ENCODE measurements at places on chromosomes 3 and 15.

DNA sequence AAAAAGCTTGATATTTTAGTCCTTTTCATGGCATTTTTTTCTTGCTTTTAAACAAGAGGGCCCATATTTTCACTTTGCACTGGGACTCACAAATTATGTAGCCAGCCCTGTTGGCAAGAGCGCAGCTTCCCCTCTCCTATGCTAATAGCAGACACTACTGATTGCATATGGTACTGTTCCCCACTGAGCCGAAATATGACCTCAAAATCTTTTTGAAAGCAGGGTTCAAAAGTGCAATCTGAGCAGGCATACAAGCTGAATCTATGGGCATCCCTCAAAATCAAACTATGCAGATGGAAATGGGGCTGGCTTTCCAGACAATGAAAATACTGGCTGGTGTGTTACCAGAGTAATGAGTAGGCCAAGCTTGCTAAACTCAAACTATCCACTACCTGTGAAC lies 225.2 kb upstream of the SETMAR start:
- no peak for DNase-seq

DNA sequence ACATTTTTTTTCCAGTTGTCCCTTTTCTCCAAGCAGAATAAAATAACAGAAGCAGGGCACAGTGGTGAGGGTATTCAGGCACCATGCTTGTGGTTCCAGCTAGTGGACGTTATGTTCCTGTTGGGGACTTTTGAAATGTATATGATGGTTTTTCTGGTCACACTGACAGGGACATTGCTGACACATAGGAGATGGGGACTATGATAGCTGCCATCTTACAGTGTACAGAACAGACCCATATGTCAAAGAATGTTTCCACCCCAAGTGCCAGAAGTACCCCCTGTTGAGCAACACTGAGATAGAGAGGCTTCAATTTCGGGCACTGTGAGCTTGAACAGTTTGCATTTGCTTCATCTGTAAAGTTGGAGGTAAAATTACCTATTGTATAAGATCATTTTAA lies 38.6 kb downstream of the MCTP2 start:
- no peak for DNase-seq

DNA sequence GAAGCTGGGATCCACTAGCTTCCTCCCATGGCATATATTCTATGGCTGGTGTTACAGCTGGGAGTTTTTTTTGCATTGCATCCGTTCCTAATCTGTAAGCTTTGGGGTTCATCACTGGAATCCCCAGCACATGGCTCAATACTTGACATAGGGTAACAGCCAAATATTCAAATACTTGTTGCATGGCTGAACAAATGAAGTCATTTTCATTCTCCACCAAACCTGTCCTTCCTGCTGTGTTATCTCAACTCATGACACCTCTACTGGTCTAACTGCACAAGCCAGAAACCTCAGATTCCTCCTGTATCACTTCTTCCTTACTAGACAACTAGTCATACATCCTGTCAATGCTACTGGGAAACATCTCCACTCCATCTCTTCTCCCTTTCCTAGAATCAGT lies 43.4 kb downstream of the ST3GAL6 start:
- DNase-seq = no peak

DNA sequence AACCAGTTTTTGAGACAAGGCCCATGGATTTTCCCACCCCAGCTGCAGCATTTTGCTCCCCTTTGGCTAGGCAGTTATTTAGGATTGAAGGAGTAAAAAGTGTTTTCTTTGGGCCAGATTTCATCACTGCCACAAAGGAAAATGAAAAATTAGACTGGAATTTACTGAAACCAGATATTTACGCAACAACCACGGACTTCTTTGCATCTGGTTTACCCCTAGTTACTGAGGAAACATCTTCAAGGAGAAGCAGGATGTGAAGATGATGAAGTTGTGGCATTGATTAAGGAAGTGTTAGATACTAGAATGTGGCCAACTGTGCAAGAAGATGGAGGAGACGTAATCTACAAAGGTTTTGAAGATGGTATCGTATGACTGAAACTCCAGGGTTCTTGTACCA lies 165.2 kb upstream of the MYRIP start:
- DNase-seq = no peak

GRCh38 chr3:45414823-45415222 lies 26.4 kb downstream of the LARS2 start:
- DNase-seq = peak; percentile 38

DNA sequence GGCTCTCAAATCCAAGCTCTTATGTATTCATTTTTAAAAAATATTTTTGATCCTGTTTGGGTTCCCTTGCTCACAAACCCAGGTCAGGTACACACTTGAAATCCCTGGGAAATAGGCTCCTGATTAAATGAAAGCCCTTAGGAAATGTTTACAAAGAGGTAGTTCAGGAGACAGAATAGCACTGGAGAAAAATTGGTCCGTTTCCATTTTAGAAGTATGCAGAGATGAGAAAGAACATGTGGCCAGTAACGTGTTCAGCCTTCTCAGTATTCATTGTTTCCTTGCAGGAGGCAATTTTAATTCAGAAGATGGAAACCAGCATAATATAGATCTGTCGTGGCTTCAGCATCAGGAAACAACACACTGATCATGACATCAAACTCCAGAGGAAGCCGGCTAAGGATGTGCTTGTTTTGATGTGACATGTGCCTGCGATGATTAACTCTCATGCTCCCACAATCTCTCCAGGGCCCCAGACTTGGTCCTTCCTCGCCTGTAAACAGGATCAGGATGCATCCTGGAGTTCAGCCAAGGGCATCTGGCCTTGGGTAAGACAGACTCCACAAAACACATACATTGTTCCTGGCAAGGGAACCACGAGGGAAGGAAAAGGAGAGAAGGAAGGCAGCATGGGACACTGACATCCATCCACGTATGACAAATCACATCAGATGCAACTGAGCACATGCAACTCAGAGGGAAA lies 350.5 kb upstream of the THBS1 start:
- DNase-seq = no peak

DNA sequence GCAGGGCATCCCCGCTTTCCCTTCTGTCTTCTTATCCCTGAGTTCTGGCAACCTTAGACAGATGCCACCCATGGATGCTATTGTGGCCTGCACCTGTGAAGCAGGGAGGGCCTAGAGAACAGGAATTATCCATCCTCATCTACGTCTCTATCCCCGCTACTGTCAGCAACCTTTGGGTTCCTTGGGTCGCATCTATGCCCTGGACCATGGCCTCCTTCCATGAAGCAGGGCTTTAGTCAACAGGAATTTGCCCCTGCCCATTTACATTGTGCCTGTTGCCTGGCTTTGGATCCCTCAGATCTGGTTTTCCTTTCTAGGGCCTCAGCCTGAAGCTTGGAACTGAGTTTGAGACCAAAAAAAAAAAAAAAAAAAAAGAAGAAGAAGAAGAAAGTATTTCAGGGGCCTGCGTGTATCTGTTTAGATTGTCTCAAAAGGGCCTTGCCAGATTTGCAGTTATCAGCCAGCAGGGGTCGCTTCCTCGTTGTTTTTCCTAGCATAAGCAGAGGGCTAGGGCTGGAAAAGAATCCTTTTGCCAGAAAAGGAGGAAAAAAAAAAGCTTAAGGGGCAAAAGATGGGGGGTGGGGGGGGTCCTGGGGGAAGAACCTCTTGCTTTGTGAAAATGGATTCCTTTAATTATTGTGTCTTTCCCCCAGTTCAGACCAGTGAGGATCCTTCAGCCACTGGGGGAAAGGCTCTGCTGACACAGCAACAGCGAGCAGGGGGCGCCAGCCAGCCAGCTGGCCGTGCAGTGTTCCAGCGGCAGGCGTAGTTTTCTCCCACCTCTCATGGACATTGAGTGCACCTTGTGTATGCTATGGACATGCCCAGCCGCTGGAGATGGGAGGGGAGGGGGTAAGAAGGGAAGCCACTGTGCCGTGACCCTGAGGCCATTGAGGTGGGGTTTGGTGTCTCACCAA lies 65.7 kb upstream of the ALDH1L1 start:
- DNase-seq = no peak

DNA sequence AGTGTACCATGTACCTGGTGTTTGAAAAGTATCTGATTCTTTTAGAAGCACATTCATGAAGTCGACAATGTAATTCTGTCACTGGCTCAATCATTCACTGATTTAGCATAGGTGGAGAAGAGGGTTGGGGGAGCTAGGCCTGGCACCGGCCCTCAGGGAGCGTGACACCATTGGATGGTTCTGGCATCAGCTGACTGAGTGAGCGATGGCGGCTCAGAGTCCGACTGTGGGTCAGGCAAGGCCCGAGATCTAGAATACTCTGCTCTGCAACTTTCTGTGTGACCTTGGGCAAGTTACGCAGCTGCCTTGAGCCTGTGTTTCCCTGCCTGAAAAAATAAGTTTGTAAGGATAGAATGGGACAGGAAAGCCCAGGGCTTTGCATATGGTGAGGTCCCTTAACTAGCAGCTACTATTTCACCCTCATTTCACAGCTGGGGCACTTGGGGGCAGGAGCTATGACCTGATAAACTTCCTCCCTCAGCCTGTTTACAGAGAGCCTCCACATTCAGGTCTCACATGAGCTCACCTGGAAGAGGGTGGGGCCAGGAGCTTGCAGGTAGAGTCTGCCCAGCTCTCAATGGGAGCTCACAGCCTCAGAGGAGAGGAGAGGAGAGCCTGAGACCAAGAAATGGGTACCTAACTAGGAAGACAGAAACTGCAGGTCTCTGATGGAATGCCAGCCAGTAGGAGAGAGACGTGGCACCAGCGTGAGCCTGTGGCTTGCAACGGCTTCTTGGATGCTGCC lies 153.7 kb upstream of the TLE3 start:
- DNase-seq = no peak

- no peak for DNase-seq
Measured at GRCh38 chr3:68973639-68974038, 39.8 kb downstream of the EOGT start.

- no peak for DNase-seq
Measured at GRCh38 chr3:159895430-159895829, 93.2 kb upstream of the IL12A start.

DNA sequence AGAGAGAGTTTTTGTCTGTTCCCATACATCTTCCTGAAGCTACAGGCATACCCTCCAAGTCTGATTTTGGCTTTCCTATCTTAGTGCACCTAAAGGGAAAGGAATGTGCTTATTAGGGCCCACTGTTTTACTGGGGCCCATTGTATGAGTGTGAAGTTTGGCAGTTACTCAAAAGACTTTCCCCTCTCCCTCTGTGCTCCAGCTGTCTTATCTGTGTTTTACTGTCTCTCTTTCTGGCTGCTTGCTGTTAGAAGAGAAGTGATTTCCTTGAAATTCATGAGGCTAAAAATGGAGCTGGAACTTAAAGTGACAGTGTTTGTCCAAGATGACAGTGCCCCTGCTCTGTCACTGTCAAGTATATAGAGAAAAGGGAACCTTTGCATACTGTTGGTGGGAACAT lies 436.2 kb downstream of the OCA2 start:
- DNase-seq = no peak

GRCh38 chr3:95705786-95706418 lies 1108.5 kb upstream of the EPHA6 start:
- DNase-seq = peak; percentile 4

DNA sequence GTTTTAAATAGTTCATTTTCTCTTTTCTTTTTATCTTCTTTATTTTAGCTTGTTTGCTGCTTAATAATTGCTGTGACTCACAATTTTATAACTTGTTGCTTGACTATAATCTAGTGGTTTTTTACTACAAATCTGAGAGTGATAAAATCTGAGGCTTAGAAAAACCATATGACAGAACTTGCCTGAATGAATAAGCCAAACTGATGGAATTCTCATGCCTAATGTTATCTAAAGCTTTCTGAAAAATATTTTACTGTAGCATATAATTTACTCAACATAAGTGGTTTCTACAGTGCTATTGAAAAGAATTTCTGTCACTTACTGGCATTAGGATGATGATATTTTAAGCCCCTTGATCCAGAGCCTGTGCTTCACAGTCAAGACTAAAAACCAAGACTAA lies 175.1 kb downstream of the VGLL3 start:
- no peak for DNase-seq

DNA sequence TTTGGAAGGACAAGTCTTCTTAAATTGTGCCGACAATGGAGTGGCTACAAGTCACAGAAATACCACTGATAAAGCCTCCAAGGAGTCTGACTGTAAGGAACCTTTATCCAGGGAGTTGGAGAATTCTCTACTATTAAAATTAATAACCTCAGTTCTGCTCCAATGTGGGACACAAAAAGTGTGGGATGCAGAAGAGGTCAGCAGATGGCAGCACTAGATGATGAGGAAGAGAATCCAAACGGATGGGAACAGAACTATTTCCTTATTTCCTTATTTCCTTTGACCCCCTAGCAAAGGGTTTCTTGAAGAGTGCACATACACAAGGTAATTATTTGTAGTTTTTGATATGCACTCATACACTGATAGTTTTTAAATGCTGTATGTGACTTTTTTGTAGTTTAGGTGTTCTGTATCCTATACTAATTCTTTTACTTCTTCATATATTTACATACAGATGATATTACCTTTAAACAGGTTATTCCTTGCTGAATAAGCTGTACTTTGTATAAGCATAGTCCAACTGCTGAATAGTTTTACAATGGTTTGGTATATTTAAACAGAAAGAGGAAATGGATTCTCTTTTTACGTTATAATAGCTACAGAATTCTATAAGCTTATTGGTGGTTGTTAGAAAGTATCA lies 25.6 kb upstream of the NLGN1 start:
- DNase-seq = no peak

DNA sequence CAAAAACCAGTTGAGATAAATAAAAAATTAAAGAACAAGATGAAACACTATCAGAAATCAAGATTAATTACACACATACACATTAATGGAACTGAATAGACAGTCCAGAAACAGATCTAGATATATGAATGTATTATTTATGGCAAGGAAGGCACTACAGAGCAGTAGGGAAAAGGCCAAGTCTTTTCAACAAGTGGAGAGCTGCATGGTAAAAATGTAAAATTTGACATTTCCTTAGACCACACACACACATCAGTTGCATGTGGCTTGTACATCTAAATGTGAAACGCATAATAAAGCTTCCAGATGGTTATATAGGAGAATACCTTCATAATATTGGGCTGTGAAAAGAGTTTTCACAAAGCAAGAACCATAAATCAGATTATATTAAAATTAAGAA lies 57.8 kb upstream of the ASB14 start:
- no peak for DNase-seq

GRCh38 chr3:66620296-66620695 lies 119.5 kb upstream of the LRIG1 start:
- no peak for DNase-seq

DNA sequence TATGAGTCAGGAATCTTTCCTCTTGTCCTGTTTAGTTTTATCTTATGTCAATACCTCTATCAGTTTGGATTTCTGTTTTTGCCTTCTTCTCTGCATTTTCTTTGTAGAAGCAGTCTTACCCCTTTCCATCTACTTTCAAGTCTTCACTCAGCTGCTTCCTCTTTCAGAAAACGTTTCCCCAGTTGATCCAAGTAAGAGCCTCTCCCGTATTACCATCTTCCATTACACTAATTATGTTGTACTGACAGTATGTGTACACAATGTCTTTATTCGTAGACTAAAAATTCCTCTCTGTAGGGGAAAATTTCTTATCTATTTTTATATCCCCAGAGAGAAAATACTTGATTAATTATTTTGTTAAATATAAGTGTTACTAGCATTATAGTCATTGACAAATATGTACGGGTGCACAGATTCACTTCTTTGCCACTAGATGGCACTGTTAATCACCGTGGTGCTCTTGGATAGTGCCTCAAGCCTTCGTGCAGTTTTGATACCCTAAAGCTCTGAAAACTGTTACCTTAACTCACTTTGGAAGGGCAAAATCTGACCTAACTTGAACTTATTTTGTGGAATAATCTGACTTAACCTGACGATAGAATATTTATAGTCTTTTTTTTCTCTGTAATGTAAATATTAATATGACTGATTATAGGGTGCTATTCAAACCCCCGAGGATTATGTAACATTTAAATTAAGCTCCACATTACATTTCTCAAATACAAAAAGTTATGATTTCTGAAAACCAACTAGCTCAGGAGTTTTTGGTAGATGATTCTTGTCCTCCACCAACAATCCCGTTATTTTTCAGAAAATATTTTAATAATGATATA lies 74.2 kb upstream of the POU1F1 start:
- DNase-seq = peak; percentile 62
